ENCODE measurements at places on chromosomes 4 and X.

DNA sequence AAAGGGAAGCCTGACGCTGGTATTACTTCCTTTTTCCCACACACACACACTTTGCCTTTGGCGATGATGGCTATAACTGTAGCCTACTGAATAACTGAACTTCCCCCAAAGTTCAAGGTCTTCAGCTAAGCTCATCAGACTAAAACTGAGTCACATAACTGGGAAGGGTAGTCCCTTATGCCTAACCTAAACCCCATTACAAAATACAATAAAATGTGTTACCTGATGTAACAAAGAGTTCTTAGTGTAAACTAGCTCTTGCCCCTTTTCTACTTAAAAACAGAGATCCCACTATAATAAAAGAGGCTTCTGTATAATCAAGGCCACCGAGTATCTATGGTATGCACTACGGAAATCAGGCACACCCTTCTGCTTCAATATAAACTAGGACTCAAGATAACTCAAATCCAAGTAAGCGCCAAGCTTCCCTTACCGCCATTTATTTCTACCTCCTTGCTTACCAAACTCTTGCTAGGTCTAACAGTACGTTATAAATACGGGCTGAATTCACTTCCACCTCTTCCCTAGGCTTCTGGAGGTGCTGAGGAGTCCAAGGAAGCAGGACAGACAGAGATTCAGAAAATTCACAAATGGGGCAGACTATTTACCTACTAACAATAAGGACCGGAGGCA, 2.4 kb downstream of the OTUD4 start:
- no peak for DNase-seq

GRCh38 chrX:154535892-154536291, 10.8 kb downstream of the G6PD start:
- DNase-seq: no peak

DNA sequence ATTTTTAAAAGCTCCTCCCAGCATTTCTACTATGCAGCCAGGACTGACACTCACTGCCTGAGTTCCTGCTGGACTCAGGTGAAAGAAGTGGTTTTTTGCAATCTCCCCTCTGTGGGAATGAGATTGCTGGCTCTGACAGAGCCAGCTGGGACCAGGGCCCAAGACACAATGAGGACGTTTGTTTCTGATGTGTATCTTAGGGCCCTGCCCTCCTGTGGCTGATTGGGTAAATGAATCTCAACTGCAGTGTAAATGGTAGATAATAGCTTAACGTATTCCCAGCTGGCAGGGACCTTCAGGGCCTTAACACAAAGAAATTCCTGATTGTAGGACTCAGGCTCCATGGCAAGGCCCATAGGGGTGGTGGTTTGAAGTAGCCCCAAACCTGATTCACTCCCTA, 85.8 kb upstream of the PRPS1 start:
- DNase-seq: no peak

GRCh38 chr4:145287351-145287750, 107.0 kb upstream of the OTUD4 start:
- no peak for DNase-seq

GRCh38 chr4:24643774-24644520, 59.6 kb upstream of the DHX15 start:
- DNase-seq: no peak
